Fibroblast of skin of right quadriceps (primary cell): ENCODE measurements at places on chromosomes 6 and 20.

- no peak for DNase-seq
Observed at GRCh38 chr6:125871365-125871764, 80.6 kb downstream of the NCOA7 start.

DNA sequence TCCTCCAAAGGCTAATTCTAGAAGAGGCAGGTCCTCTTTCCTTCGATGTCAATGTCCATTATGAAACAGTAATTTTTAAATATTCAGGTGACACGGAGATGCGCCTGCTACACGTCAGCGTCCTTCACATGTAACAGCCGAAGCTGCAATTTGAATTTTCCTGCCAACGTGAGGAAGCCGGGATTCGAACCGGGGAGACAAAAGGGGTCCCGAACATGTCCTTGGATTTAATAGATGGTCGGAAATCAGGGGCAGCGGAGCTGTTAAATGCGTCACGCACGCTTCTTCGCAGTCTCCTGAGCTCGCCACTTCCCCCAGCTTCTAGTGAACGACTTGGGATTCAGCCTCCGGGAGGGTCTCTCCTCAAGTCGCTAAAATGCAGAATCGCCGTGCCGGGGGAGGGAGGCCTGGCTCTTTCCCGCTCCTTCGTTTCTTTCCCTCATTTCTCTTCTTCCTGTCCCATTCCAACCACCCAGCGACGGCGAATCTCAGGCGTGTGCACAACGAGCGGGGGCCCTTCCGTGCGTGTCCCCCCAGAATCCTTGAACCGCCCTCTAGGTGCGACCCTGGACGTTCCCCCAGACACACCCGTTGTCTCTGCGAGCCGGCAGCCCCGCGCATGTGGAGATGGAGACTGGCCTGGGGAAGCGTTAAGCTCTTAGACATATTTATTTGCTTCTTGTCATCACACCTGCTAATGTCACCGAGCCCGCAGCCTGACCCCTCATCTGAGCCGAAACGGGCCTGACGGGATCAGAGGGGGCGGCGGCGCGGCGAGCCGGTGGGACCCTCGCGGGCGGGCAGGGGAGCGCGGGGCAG is 1.3 kb upstream of the FOXC1 start:
- DNase-seq: no peak

- DNase-seq: no peak
Observed at GRCh38 chr20:22385602-22386305, 198.6 kb downstream of the FOXA2 start.

DNA sequence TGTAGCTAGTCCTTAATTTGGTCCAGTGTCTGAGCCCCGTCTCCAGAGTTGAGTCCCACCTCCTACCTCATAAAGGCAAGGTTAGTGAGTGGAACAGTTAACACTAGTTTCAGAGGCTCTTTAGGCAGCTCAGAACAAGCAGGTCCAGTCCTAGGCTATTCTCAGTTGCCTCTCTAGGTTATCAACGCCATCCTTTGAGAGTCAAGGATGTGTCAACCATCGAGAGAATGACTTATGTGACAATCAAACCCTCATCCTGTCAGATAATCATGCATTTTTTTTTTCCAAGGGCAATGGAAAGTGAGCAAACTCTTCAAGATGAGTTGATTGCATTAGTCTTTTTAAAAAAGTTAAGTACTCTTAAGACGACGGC is 64.0 kb upstream of the TXNDC5 start:
- DNase-seq: no peak

DNA sequence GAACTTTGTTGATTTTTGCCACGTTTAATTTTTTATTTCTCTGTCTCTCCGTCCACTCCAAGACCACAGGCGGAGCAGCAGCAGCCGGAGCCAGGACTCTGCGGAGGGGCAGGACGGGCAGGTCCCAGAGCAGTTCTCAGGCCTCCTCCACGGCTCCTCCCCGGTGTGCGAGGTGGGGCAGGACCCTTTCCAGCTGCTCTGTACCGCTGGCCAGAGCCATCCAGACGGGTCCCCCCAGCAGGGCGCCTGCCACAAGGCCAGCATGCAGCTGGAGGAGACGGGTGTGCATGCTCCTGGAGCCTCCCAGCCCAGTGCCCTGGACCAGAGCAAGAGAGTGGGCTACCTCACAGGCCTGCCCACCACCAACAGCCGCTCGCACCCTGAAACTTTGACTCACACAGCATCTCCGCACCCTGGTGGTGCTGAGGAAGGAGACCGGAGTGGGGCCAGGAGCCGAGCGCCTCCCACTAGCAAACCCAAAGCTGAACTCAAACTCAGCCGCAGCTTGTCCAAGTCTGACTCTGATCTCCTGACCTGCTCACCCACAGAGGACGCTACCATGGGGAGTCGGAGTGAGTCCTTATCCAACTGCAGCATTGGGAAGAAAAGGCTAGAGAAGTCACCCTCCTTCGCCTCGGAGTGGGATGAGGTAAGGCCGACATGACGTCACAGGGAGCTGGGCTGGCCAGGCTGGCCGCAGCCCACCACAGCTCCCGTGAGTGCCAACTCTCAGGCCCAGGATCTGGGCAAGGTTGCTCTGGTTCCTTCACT is 123.5 kb downstream of the TCP11 start:
- DNase-seq: no peak
